Dermis blood vessel endothelial cell (primary cell): ENCODE measurements at places on chromosomes 5 and 9. TPM values are rescaled to one million over a fixed set of nuclear protein-coding genes. Genes with fewer than 3 reads are reported as not detected.

ZNF169 gene
- 4.3 and 6.3 TPM in 2 replicates for total RNA-seq

FAM169A gene
- 4.0 and 4.9 TPM in 2 replicates for total RNA-seq

ZNF354B gene
- total RNA-seq, result 7.4 and 10.9 TPM in 2 replicates

JAK2 gene
- 8.2 TPM in 2 replicates for total RNA-seq

DNA sequence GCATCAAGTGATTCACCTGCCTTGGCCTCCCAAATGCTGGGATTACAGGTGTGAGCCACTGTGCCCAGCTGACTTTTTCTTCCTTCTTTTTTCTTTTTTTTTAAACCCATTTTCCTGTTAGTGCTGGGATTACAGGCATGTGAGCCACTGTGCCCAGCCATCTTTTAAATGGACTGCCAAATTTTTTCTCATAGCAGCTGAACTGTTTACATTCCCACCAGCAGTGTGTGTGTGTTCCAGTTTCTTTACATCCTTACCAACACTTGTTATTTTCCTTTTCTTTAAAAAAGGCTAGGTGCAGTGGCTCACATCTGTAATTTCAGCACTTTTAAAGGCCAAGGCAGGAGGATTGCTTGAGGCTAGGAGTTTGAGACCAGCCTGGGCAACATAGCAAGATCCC is 76.9 kb downstream of the UBE2R2 start:
- DNase-seq, result no peak

- no peak for DNase-seq
Observed at GRCh38 chr5:149399775-149400174, 20.7 kb upstream of the IL17B start.

DNA sequence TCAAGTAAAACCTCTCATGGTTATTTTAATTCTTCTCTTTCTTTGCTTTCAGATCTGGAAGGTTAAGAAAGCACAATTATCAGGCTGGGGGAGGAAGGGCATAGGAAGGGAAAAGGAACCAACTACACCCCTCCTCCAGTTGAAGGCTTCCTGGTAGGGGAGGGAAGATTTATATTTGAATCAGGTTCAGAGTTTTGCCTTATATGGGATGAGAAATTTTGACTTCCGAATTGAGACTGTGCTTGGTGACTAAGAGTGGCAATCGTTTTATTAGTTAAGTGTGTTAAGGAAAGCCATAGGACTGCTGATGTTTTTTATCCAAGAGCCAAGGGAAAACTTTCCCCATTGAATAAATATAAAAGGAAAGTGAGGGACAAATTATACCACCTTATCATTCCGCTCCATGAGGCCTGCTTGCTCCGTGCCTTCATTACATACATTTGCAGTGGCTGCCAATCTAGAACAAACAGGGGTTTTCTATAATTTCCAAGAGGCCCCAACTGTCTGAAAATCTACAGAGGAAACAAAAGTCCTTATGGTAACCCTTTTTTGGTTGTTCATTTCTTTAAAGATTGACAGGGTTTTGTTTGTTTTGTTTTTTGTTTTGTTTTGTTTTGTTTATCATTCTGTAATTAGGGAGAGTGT is 115.7 kb upstream of the EPB41L4A start:
- no peak for DNase-seq

- DNase-seq, result no peak
Observed at GRCh38 chr9:6126377-6126776, 89.2 kb upstream of the IL33 start.

DNA sequence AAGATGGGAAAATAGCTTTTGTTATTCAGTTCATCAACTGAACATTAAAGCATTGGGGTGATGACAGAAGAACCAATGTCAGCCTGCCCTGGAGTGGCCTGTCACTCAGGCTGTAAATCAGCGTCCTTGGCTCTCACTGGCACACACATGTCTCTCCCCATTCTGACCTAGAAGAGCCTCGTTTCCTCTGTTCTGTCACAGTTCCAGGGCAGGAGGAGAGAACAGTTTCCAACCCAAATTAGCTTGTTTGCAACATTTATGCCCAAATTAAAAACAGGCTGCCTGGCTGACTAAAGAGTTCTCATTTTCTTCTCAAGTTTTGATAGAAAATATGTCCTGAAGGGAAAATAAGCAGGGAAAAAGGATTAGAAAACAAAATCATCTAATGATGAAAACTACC is 520.1 kb downstream of the CHSY3 start:
- DNase-seq, result no peak

DNA sequence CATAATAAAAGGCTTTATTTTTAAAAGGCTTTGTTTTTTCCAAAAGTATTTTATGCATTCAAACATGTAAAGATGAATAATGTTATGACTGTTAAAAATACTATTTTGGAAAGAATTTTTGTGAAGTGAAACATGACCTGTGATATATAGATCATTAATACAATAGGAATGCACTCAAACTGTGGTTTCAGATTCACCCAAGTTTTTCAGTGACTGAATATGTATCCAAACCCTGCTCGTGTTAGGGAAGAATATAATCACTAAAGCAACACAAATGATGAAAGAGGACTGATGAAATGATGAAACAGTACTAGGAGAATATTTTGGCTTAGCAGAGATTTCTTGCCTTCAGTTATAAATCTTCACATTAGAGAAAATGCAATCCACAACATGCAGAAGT is 278.0 kb downstream of the ADAMTS6 start:
- DNase-seq, result no peak

- DNase-seq, result no peak
Observed at GRCh38 chr9:14731294-14731981, 8.9 kb upstream of the CER1 start.
